Activated naive CD8-positive, alpha-beta T cell treated with anti-CD3 and anti-CD28 coated beads for 36 hours (primary cell): ENCODE measurements at places on chromosomes 6 and 20. TPM values are rescaled to one million over a fixed set of nuclear protein-coding genes. Genes with fewer than 3 reads are reported as not detected.

DNA sequence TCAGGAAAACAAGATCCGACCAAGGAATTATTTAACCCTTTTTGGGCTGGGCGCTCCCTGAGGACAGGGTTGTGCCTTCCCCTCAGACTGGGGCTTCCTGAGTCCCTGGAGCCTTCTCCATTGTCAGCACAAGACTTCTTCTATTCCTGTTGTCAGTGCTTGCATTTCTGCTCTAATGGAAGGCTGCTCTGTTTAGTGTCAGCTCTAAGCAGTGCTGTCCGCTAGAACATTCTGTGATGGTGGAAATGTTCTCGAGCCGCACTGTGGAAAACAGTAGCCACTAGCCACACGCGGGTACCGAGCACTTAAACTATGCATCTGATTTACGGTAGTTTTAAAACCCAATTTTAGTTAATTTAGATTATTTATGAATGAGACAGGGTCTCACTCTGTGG is 64.0 kb downstream of the VEGFA start:
- no peaks in the 10 kb centered on the region for H3K36me3 ChIP-seq
- no peak overlapping the region for H3K4me3 ChIP-seq
- peaks cover 4% of the 10 kb centered on the region for H3K27me3 ChIP-seq
- DNase-seq, result no peak

Gene BPIFB4
- total RNA-seq, result not detected

Gene UBE2C
- total RNA-seq, result 188 TPM

Gene RAET1G
- total RNA-seq, result not detected

Gene DEFB124
- total RNA-seq, result not detected
